Erythroblast (primary cell): ENCODE measurements at places on chromosomes 1 and 21.

DNA sequence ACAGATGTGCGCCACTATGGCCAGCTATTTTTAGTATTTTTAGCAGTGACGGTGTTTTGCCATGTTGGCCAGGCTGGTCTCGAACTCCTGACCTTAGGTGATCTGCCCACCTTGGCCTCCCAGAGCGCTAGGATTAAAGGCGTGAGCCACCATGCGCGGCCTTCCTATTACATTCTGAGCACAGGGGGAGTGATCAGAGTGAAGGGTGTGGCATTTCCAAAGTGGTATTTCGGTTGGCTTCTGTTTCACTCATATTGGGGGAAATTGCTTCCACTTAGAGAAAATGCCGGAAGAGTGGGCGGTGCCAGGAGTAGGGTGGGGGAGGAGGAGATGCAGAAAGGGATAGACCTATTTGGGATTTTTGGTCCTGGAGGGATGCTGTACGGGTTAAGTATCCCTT is 4.3 kb downstream of the PIK3CD start:
- no peak for DNase-seq

- DNase-seq = no peak
Measured at GRCh38 chr1:225511828-225512381, 84.1 kb upstream of the LBR start.

DNA sequence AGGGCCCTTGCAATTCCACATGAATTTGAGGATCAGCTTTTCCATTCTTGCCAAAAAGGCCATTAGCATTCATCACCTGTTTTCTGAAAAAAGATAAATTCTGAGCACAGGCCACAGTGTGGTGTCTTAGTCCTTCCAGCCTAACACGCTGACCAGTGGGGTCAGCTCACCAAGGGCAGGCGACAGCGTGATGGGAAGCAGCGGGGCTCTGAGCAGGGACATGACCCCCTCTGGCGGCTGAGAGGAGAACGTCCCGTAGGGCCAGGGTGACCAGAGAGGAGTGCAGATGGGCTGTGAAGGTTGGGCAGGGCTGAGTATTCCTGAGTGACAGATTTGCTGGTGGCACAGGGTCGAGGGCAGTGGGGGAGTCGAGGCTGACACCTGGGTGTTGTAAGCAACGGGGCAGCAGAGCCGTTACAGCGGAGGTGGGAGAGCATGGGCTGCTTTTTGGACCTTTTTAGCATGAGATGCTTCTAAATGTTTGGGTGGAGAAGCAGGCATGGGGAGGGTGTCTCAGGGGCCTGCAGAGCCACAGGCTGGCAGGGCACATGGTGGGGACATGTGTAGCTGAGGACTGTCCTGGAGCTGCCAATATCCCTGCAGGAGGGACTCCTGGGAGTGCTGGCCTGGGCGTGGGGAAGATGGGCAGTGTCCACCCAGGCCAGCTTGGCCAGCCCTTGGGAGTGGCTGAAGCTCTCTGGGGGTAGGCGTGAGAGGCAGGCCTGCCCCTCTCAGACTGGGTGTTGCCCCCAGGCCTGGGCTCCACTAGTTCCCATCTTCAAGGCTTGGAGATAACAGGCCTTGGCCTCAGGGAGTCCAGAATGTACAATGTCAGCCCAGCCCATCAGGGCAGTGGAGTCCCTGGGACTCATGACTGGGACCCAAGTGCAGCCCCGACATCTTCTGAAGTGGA is 8.6 kb upstream of the CALML6 start:
- DNase-seq = peak; percentile 79

DNA sequence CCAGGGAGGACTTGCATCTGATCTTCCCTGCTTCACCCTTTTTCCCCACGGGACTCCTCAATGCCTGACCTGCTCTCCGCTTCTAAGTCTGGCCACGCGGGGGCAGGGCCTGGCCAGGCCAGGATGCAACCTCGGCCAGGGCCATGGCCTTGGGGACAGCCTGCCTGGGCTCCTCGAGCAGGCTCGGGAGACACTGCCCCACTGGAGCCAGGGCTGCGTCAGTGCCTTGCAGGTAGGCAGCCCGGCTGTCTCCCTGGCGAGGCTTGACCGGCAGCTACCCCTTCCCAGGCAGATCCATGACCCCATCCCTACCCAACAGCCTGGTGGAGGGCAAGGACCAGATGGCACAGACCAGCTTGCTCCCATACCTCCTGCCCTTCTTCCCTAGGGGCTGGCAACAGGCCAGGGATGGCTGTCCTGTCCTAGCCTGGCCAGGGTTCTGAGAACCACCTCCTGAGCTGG is 2.7 kb upstream of the PRDM16 start:
- peak; percentile 5 for DNase-seq

GRCh38 chr1:200305806-200306205 is 104.0 kb downstream of the ZNF281 start:
- DNase-seq = no peak

DNA sequence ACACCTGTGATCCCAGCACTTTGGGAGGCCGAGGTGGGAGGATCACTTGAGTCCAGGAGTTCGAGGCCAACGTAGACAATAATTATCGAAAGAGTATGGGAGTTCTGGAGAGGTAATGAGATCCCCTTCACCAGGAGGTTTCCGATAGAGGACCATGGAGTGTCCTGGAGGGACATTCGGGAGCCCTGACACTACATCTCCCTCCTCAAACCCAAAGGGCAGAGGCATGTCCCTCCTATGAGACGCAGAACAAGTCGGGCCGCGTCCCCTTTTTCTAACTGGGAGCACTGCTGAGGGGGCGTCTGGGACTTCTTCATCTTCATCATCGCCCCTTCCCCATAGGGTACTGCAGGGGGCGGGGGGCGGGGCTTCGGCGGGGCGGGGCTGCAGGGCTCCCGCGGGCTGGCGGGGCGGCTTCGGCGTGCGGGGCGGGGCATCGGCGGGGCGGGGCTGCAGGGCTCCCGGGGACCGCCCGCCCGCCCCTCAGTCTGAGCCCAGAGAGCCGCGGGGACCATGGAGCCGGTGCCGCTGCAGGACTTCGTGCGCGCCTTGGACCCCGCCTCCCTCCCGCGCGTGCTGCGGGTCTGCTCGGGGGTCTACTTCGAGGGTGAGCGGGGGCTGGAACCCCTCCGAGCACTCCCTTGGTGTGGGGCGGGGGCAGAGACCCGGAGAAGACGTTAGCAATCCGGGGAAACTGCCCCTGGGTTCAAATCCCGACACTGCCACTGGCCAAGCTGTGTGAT is at the start of gene THEMIS2:
TSS of gene THEMIS2 (plus strand) at position 486 of the 743 bp plus-strand sequence. CDS start at position 514, 28 bp downstream.
- no peak for DNase-seq

DNA sequence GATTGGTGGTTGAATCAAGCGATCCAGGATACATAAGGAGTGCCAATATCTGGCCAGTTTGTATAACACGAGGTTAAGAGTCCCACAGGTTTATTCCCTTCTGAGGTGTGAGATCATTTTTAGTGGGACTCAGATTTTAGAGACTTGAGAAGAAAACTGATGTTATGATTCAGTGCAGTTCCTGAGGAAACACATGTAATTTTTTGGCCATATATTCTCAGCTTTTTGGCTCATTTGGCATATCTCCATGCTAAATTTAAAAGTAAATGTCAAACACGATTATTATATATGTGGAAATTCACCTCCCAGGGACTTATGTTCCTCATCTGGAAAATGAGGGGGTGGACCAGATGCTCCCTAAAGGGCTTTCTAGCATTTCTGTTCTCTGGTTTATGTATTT is 39.2 kb upstream of the SERBP1 start:
- no peak for DNase-seq

DNA sequence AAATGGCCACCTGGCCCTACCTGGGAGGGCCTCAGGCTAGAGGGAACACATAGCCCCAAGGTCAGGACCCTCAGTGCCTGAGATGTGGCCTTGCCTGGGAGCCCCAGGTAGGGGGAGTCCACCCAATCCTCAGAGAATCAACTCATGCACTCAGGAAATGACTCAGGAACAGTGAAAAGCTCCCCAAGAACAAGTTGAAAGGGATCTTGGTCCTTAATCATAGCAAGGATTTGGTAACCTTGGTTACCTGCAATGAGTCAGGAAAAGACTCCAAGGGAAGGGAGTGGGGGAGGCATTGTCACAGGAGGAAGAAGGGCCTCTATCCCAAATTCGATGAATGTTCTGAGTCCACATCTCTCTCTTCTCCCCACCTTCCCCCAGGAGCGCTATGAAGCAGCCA is 17.0 kb downstream of the MAP7D1 start:
- DNase-seq = no peak

- no peak for DNase-seq
Measured at GRCh38 chr1:82946096-82946605, 1052.8 kb downstream of the TTLL7 start.

DNA sequence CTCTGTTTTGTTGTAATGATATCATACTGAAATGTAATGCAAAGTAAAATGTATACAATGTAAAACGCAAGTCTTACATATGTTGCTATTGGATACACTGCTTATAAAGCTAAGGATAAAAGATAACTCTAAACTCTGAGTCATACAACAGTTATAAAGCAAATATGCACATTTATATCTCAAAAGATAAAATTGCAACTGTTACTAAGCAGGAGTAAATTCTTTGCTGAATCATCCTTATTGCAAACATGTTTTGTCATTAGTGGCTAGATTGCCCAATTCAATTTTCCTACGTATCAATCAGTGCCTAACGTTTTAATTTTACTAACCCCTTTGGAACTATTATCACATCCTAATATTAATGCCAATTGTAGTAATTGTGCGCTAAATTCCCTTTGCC is 762.9 kb downstream of the LTN1 start:
- DNase-seq = peak; percentile 42

- DNase-seq = no peak
Measured at GRCh38 chr1:166432655-166433054, 265.9 kb upstream of the FAM78B start.

DNA sequence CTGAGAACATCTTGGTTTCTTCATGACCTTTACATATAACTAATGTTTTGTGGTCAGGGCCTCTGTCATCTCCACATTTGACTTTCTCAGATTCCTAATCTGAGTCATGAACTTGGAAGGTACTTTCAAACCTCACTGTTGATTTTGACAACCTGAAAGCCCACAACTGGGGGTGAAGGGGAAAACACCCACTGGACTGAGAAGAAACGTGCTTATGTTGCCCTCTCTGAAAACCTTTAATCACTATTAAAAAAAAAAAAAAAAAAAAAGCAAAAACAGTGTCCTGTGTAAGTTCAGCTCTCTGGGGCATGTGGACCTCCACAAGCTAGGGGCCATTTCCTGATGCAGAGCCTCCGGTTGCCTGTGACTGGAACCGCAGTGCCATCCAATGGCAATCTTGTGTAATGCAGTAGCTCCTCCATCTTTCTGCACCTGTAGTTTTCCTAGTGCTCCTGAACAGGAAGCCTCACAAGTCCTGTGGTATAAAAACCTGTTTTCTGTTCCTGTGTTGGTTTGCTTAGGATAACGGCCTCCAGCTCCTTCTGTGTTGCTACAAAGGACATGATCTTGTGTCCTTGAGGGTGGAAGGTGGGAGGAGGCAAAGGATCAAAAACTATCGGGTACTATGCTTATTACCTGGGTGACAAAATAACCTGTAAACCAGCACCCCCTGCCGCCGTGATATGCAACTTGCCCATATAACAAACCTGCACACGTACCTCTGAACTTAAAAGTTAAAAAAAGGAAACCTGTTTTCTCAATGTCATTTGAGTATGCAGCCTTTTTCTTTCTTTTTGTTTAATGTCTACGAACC is 124.5 kb downstream of the ZNF648 start:
- peak; percentile 39 for DNase-seq

DNA sequence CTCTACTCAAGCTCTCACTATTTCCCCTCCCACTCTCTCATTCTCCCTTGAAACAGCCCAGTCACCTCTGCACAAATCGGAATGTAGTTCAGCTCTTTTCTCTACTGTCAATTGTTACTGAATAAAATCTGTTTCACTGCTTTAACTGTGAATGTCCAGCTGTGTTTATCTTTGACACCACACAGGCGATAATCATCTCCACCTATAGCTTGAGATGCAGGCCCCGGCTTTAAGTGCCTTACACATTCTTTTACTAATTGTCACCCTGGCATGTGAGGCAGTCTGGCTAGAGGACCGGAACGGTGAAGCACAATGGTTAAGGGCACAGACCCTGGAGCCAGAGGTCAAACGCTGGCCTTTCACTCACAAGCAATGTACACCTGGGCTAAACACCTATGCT is 122.8 kb upstream of the C8B start:
- no peak for DNase-seq

DNA sequence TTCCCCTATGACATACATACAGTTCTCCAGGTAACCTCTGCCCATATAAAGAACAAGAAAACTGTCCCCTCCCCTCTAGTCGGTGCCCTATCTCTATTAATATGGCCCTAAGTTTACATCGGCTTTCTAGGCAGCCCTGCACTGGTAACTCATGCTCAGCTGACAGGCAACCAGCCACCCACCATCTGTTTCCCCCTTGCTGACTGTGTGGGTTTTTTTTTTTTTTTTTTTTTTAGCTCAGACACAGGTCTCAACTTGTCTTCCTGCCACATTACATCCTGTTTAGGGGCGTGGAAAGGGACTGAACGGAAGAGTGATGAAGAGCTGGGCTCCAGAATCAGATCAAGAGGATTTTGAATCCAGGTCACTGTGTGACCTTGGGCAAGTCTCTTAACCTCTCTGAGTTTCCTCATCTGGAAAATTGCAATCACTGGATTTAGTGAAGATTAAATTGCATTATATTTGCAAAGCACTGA is 14.0 kb downstream of the LAPTM5 start:
- DNase-seq = no peak

GRCh38 chr1:17563494-17564281 is 24.2 kb downstream of the ARHGEF10L start:
- DNase-seq = no peak

DNA sequence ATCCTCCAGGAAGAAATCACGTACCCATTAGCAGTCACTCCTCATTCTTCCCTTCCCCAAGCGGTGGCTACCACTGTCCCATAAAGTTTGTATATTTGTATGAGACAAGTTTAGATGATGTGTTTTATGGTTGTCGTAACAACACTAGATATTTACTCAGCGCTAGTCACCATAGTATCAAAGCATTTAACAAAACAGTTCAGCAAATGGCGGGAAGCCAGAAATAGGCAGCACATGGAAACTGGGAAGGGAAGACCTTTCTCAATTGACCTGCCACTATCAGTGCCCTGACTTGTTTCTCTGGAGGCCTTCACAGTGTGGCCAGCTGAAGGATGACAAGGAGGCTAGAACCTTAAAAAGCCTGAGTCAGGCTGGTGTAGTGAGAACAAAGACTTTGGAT is 31.1 kb downstream of the CNST start:
- DNase-seq = no peak

DNA sequence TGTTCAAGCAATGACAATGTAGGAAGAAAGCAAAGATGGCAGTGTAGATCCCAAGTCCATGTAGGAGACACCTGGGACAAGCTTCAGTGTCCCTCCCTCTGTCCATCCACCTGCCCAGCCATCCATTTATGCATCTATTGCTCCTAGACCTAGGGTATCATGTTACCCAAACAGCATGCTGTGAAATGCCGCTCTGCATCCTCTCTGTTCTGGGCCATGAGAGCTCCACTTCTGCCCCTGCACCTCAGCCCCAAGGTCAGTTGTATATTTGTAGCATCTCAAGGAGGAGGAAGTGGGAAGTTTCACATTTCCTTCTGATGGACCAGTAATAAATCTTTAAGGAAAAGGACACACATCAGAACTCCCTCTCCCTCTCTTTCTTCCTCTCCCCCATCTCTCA is 27.9 kb upstream of the TSPEAR start:
- DNase-seq = no peak
